Heart left ventricle (tissue), 16 donors: ENCODE measurements at places on chromosomes 16 and 17.

DNA sequence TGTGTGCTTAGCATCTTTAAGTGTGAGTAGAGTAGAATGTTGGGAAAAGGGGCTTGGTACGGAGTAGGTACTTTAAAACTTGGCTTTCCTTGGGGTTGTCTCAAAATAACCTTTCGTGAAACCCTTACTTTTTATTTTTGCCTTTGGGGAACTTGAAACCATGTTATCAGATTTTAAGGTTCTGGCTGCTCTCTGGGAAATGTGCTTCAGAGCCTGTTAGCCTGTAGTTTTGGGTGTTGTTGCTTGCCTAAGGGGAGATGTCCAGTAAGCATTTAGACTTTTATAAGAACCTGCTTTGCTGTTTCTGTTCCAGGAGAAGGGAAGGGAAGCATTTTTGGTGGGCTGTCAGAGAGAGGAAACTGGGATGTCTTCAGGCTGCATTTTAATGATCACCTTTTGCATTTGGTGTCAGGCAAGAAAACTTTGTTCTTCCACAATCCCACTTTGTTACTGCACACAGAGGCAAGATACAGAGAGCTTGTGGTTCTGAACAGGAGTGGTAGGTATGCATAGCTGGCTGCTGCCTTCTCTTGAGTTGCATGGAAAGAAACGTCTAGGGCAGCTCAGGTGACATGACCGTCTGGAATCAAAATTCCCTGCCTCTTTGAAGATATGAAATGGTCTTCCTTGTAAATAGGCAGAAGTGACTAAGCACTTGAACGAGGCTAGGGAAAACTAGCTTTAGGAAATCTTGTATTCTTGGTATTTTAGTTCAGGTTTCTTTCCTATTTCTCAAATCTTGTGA lies 1.7 kb downstream of the RABEP1 start:
- H3K27me3 ChIP-seq, result no peaks in the 10 kb centered on the region
- H3K4me3 ChIP-seq, result peak overlapping the region; percentile 85
- peaks cover 40% of the 10 kb centered on the region for H3K4me1 ChIP-seq
- peaks cover 3% of the 10 kb centered on the region for H3K36me3 ChIP-seq
- peak overlapping the region; percentile 90 for H3K27ac ChIP-seq
- no peak for DNase-seq

DNA sequence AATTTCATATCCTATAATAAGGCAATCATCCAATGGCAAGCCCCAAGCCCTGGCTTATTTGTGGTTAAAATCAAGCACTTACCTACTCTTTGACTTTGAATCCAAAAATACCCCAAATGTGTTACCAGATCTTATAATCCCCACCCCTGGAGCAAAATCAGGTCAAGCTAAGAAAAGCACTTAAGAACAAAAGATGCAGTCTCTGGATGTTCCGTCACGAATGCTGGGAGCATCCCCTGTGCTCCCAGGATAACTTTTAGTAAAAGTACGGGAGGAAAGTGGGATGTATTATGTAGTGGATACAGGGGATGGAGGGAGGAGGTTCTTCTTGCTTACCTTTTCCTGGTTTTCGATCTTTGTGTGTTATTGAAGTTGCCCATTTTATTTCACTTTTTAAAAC lies 29.5 kb downstream of the SHISA9 start:
- DNase-seq, result no peak
- no peaks in the 10 kb centered on the region for H3K36me3 ChIP-seq
- H3K27ac ChIP-seq, result no peak overlapping the region
- no peaks in the 10 kb centered on the region for H3K4me1 ChIP-seq
- peaks cover 3% of the 10 kb centered on the region for H3K27me3 ChIP-seq
- no peak overlapping the region for H3K4me3 ChIP-seq

- peak; percentile 54 for DNase-seq
- H3K4me1 ChIP-seq, result peaks cover 10% of the 10 kb centered on the region
- H3K4me3 ChIP-seq, result peak within 1 kb of the TSS; percentile 43
- H3K27ac ChIP-seq, result no peak within 1 kb of the TSS
These were observed at the start of gene SAMD14 for GRCh38 chr17:50129728-50130558. TSS of gene SAMD14 (minus strand) at chr17:50130160. CDS start at chr17:50124959, 5,201 bp downstream.

GRCh38 chr17:46061435-46061834 lies 62.4 kb downstream of the STH start:
- no peak overlapping the region for H3K27ac ChIP-seq
- DNase-seq, result no peak
- peaks cover 8% of the 10 kb centered on the region for H3K36me3 ChIP-seq
- H3K4me3 ChIP-seq, result no peak overlapping the region

GRCh38 chr17:30323895-30324319 lies 9.9 kb downstream of the TMIGD1 start:
- H3K27me3 ChIP-seq, result no peaks in the 10 kb centered on the region
- no peak for DNase-seq
- no peak overlapping the region for H3K4me3 ChIP-seq
- no peak overlapping the region for H3K27ac ChIP-seq
- peaks cover 3% of the 10 kb centered on the region for H3K4me1 ChIP-seq

GRCh38 chr17:50518384-50519023 lies 10.3 kb downstream of the MYCBPAP start:
- H3K4me1 ChIP-seq, result no peaks in the 10 kb centered on the region
- no peak overlapping the region for H3K27ac ChIP-seq
- no peaks in the 10 kb centered on the region for H3K27me3 ChIP-seq
- no peaks in the 10 kb centered on the region for H3K36me3 ChIP-seq
- no peak overlapping the region for H3K4me3 ChIP-seq
- no peak for DNase-seq

GRCh38 chr17:44977814-44978550 lies 9.9 kb upstream of the C1QL1 start:
- DNase-seq, result no peak
- peaks cover 20% of the 10 kb centered on the region for H3K27me3 ChIP-seq

DNA sequence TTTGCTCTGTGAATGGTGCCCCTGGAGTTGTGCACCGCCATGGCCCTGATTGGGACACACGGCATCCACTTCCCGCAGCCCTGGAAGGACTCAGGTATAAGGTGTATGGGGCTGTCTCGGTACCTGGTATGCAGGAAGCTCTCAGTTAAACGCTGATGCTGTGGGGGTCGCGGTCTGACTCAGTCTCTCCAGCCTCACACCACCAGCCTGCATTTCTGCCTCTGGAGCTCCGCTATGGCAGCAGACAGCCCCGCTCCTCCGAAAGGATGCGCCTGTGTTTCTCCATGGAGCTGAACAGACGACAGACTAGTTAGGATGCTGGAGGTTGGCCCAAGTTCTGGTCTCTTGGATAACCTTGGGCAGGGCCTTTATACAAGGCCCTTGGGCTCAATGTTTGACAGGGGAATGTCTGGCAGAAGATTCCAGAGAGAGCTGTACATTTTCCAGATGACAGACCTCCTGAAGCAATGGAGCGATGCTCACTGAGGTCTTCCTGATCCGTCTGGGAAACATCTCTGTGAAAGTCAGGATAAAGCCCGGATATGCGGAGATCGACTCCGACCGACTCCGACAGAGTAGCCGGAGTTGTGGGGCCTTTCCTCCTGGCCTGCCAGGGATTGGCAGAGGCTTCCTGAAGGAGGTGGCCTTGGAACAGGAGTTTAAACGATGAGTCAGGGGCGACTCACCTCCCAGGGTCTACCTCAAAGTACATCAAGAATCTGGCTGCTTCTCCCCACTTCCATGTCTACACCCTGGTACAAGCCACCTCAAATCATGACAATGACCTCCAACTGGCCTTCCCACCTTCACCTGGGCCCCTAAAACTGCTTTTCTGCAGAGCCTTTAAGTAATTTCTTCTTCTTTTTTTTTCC lies 21.9 kb upstream of the BCAR1 start:
- H3K4me1 ChIP-seq, result peaks cover 2% of the 10 kb centered on the region
- H3K4me3 ChIP-seq, result no peak overlapping the region
- no peak for DNase-seq
- H3K27me3 ChIP-seq, result no peaks in the 10 kb centered on the region
- no peak overlapping the region for H3K27ac ChIP-seq
- no peaks in the 10 kb centered on the region for H3K36me3 ChIP-seq

GRCh38 chr17:41456204-41456603 lies 11.0 kb downstream of the KRT32 start:
- H3K27me3 ChIP-seq, result no peaks in the 10 kb centered on the region
- no peak overlapping the region for H3K27ac ChIP-seq
- no peaks in the 10 kb centered on the region for H3K4me1 ChIP-seq

GRCh38 chr17:10162096-10162495 lies 36.3 kb downstream of the GAS7 start:
- H3K4me1 ChIP-seq, result peaks cover 8% of the 10 kb centered on the region
- no peaks in the 10 kb centered on the region for H3K27me3 ChIP-seq
- H3K4me3 ChIP-seq, result no peak overlapping the region
- H3K27ac ChIP-seq, result no peak overlapping the region
- no peaks in the 10 kb centered on the region for H3K36me3 ChIP-seq

DNA sequence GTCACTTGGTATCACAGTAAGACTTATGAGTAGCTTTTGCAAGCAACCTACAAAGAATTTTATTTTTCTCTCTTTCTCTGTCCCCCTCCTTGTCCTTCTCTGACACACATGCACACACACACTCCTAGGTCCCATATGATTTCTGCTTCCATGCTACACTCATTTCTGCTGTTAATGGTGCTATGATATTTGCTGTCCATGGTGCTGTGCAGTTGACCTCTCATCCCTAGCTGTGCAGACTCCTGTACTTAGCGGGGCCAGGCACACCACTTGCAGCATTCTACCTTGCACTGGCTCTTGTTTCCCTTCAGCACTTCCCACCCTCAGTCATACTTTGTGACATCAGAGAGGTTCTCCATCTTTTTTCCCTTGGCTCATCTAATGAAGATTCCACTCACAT lies 158.9 kb upstream of the CNTNAP4 start:
- no peaks in the 10 kb centered on the region for H3K36me3 ChIP-seq
- H3K27me3 ChIP-seq, result no peaks in the 10 kb centered on the region
- H3K4me1 ChIP-seq, result no peaks in the 10 kb centered on the region

DNA sequence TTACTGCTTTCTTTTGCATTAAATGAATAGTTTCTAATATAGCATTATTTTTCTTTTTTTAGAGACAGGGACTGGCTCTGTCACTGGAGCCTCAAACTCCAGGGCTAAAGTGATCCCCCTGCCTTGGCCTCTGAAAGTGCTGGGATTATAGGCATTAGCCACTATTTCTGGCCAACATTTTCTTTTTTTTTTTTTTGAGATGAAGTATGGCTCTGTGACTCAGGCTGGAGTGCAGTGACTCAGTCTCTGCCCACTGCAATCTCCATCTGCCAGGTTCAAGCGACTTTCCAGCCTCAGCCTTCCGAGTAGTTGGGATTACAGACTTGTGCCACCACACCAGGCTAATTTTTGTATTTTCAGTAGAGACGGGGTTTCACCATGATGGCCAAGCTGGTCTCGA lies 2.0 kb upstream of the DUXB start:
- no peak overlapping the region for H3K4me3 ChIP-seq
- no peaks in the 10 kb centered on the region for H3K4me1 ChIP-seq
- no peaks in the 10 kb centered on the region for H3K36me3 ChIP-seq
- no peak for DNase-seq

DNA sequence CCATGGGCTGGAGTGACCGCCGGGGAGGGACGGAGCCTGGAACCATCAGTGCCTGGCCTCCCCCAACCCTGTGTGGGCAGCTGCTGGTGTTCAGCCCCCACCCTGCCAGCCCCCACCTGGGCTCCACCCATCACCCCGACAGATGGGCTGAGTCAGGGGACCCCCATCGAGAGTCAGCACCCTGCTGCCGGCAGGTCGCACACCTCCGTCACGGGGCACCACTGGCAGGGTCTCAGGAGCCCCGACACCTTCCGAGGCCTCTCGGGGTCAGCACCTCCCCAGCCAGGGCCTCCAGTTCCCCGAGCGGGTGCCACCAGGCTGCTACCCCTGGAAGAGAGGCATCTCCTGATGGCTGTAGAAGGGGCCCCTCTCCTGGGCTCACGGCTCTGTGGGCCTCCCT lies 38.3 kb upstream of the ACSF3 start:
- no peaks in the 10 kb centered on the region for H3K36me3 ChIP-seq
- no peak overlapping the region for H3K4me3 ChIP-seq
- H3K27me3 ChIP-seq, result peaks cover 2% of the 10 kb centered on the region
- H3K27ac ChIP-seq, result no peak overlapping the region
- DNase-seq, result no peak
- H3K4me1 ChIP-seq, result no peaks in the 10 kb centered on the region
